ENCODE measurements at places on chromosomes 7 and 10.

GRCh38 chr10:122113161-122113944 lies 124.4 kb downstream of the TACC2 start:
- no peak for DNase-seq

- DNase-seq: no peak
These were observed 221.5 kb downstream of the MBL2 start for GRCh38 chr10:52551046-52551445.

DNA sequence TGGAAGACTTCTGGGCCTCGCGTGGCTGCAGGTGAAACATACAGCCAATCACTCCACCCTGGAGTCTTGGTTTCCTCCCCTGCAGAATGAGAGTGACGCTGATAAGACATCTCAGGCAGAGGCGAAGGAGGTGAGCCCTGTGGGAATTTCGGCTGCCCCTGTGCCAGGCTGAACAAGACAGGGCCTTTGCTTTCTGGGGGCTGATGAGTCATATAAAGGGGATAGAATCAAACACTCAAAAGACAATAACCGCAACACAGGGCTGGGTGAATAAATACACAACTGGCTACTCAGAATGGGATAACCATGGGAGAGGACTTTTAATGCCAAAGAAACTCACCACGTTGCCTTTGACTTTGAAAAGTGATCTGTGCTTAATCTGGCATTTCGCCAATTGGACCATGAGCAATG lies 143.8 kb downstream of the KCNMA1 start:
- DNase-seq: no peak

- no peak for DNase-seq
These were observed 237.5 kb downstream of the DNAJB6 start for GRCh38 chr7:157574120-157574825.

DNA sequence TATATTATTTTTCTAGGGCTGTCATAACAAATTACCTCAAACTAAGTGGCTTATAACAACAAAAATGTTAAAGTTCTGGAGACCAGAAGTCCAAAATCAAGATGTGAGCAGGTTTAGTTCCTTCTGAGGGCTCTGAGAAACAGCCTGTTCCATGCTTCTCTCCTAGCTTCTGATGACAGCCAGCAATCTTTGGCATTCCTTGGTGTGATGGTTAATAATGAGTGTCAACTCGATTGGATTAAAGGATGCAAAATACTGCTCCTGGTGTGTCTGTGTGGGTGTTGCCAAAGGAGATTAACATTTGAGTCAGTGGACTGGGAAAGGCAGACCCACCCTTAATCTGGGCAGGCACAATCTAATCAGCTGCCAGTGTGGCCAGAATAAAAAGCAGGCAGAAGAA lies 26.3 kb upstream of the TNKS2 start:
- DNase-seq: no peak

DNA sequence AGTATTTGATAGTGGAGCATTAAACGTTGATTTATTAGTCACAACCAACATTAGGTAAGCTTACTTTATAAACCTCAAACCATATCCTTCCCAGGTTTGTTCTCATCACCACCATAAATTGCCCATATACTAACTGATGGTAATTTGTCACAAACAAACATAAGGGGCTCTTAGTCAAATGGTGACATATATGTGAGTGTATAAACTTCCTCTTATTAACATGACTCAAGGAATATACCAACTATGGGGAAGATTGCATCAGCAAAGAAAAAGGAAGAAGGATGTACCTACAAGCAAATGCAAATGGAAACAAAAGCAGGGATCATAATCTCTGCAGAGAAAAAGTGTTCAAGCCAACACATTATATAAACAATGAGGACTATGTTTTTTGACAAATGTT lies 418.2 kb upstream of the AKR1E2 start:
- no peak for DNase-seq

DNA sequence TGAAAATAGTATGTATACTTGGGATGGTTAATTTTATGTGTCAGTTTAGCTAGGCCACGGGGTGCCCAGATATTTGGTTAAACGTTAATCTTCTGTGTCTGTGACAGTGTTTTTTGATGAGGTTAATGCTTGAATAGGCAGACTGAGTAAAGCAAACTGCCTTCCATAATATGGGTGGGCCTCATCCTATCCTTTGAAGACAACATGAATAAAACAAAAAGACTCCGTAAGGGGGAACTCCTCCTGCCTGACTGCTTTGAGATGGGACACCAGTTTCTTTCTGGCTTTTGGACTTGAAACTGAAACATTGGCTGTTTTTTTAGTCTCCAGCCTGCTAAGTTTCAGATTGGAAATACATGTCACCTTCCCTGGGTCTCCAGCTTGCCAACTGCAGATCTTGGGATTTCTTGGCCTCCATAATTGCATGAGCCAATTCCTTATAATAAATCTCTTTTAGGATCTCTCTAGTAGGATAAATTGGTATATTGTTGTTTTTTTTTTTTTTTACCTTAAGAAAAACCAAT lies 59.9 kb upstream of the GLCCI1 start:
- no peak for DNase-seq

- no peak for DNase-seq
These were observed 31.9 kb downstream of the WASL start for GRCh38 chr7:123716877-123717276.

- DNase-seq: no peak
These were observed 13.8 kb upstream of the PITRM1 start for GRCh38 chr10:3186368-3186767.

- no peak for DNase-seq
These were observed 28.6 kb downstream of the PON3 start for GRCh38 chr7:95367606-95368005.

DNA sequence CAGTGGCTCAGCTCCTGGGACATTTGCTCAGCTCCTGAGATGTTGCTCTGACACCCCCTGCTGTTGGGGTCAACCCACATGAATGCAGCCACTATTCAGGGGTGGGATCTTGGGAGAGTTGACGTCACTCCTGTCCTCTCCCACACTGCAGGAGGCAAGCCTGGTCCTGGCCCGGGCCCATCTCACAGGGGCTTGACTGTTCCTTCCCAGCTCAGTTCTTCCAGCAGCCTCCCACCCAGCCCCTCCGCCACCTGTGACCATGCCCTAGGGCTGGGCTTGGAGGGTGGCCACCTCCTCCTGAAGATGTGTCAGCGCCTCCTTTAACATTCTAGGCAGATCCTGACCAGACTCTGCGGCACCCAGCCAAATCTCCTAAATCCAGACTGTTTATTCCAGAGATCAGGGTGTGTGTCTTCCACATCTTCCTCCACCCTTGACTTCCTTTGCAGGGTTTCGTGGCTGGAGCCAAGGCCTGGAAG lies 19.1 kb upstream of the OPALIN start:
- DNase-seq: no peak

DNA sequence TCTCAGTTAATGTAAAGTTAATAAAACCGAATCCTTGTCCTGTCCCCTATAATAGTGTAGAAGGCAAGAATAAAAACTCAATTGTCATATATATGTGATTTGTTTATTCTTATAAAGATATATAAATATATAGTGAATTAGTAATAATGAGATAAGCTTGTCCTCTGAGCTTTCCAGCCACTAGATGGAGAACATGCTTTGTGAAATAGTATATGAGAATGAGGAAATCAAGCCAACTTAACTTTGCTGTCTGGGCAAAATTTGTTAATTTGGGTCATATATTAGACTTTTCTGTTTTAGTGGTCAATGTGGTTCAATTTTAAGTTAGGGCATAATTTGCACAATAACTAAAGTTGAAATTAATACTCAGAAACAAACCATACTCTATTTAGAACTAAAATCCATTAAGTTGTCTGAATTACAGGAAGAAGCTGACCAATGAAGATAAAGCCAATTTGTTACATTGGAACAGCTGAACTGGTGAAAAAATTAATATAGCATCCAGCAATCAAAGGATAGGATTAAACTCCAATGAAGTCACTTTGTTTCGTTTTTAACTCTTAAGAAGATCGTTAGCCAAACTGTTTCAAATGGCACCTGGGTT lies 595.0 kb downstream of the ARL4A start:
- no peak for DNase-seq

DNA sequence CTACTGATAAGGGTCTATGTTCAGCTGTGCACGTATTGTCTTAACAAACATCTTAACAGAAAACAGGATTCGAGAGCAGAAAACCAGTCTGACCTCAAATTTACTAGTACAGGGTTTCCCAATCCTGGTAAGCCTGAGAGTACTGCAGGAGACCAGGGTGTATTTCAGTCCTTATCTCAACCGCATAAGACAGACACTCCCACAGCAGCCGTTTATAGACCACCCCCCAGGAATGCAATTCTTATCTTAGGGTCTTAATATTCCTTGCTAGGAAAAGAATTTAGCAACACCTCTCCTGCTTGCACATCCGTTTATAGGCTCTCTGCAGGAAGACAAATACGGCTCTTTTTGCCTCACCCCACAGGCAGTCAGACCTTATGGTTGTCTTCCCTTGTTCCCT lies 277.3 kb downstream of the SDK1 start:
- no peak for DNase-seq

DNA sequence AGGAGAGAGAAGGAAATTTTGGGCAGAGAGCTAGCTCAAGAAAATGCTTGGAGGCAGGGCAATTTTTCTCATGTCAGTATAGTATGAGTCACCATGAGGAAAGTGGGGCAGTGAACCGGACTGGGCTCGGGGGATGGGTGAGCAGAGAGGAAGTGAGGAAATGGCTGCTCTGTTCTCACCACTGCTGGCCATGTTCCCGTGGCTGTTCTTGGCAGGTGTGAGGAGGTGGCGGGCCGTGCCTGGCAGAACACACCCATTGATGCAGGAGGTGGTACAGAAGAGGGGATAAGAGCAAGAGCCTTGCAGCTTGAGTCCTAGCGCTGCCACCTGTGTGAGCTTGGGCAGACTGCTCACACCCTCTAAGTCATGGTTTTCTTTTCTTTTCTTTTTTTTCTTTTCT lies 304.4 kb upstream of the LYZL1 start:
- DNase-seq: no peak

- DNase-seq: no peak
These were observed 26.7 kb downstream of the TBC1D12 start for GRCh38 chr10:94428766-94429707.

GRCh38 chr7:67842571-67842970 lies 845.9 kb downstream of the TYW1 start:
- no peak for DNase-seq

DNA sequence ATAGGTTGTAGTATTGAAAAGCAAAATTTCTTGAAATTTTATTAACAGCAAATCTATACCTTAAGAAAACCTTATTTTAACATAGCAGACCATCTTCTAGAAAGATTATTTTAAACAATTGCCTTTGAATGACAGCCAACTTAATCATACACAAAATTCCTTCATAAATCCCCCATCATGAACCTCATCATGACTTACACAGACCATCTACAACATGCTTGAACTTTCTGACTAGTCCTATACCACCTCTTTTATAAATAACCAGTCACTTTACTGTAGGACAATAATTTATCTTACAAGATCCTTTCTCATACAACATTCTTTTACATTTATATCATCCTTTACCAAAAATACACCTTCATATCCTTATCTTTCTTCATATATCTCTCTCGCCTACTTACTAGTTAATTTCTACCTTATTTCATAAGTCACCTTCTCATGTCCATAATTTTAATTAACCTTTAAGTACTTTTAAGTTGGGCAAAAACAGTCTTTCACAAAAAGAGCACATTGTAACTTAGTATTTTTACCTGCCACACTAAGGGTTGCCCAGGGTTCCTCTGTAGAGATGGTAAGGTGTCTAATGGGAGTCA lies 16.6 kb upstream of the PTN start:
- DNase-seq: no peak

DNA sequence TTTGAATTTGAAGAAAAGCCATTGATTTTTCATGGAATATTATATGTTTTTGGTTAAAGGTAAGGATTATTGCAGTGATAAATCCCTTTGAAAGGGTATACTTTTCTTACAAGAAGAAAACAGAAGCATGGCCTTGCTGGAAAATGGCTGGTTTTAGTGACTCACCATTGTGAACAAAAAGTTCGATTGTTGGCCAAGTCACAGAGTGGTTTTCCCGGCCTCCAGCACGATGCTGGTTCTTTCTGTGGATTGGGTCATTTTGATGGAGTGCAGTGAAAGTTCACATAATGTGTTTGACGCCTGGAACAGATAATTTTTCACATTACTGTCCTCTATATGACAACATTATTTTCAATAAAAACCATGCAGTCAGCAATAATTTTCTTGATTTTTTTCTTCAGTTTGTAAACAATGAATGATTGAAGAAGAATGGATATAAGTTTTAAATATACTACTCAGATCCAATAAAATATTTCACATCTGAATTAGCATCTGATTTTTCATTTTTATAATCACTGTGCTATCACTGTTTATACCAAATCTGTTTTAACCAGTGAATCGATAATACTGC lies 60.9 kb downstream of the RBM20 start:
- no peak for DNase-seq

- no peak for DNase-seq
These were observed 16.4 kb downstream of the PRKRIP1 start for GRCh38 chr7:102412548-102412947.

GRCh38 chr7:1884583-1885350 lies 214.7 kb downstream of the ELFN1 start:
- DNase-seq: no peak

- DNase-seq: no peak
These were observed 2.1 kb downstream of the AVPI1 start for GRCh38 chr10:97684866-97685394.

DNA sequence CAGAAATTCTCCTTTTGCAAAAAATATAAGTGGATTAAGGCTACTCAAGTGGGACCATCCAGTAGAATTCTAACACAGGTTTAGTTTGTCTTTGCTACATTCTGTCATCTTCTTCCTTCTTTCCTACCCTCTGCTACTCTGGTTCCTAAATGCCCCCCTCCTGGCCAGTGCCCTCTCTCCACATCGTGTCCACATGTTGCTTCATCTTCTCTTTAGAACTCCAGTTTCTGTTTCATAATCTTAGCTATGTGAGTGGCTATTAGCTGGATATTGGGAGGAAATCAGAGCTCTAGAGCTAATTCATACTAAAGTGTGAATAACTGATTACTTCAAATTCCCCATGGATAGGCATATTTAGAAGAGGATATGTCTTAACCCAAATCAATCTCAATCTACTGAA lies 528.5 kb downstream of the LRMDA start:
- no peak for DNase-seq

GRCh38 chr7:79502151-79502550 lies 48.7 kb upstream of the MAGI2 start:
- DNase-seq: no peak

DNA sequence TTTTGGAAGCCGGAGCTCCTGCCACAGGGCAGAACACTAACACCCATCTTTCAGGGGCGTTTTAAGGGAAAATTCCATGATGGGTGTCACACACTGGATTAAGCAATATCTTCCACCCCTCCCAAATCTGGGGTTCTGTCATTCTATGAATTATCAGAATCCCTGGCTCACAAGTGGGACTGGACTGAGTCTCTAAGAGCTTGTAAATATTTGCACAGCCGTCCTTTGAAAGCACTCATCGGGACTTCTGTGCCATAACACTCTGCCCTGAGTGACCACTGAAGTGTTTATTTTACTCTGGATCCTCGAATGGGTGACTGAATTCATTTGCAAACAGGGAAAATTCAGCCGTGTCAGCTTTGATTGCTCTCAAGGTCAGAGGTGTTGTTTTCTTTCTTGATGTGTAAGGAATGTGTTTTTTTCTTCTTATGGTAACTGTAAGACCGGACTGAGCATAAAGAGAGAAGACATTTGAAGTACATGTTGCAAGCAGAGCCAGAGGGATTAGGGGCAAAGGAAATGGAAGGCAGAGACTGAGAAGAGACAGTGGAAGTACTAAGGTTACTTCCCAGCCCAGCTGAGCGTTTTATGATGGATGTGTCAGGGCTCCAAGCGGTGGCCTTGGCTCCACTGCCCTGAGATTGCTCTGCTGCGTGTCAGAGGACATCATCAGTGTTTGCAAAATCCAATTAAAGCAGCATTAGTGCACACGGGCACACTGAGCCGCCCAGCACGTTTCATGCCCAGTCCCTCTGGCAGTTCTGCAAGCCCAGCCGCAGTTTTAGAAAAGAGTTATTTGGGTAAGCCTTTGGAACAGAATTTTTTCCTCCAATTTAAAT lies 17.7 kb upstream of the GTPBP4 start:
- DNase-seq: no peak
